CD4-positive, alpha-beta T cell treated with Interleukin-2 at 100 ng/mL for 4 hours (primary cell): ENCODE measurements at places on chromosomes 6 and 20.

DNA sequence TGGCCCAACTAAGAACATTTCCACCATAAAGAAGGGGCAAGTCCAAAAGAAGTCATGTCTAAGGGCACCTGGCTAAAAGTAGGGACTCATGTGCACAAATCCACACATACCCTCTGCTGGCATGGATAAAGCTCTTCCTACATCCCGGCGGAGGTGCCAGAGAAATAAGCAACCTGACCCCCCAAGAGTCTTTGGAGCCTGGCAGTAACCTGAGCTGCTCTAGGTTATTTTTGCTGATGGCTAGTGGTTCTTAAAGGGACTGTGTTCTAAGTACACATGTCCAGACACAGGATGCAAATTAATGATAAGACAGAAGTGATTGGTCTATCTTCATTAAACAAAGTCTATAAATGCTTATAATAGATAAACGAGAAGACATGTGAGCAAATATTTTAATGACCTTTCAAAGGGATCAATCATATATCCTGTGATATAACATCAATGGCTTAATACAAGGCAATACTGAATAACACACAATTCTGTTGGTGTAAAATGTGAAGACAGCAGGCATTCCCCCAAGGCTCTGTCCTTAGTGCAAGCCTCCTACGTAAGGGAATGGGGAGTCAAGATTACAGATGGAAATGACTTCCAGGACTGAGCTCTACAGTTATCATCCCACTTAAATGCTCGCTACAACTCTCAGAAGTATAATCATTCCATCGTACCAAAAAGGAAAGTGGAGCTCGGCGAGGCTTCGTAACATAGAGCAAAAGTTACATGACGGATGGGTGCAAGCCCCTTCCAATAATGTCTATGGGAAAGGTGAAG, 52.5 kb downstream of the HIVEP2 start:
- no peak for DNase-seq

GRCh38 chr6:16345449-16346330, 107.3 kb downstream of the GMPR start:
- no peak for DNase-seq

- DNase-seq = no peak
Observed at GRCh38 chr6:148414836-148415235, 72.2 kb downstream of the SASH1 start.

DNA sequence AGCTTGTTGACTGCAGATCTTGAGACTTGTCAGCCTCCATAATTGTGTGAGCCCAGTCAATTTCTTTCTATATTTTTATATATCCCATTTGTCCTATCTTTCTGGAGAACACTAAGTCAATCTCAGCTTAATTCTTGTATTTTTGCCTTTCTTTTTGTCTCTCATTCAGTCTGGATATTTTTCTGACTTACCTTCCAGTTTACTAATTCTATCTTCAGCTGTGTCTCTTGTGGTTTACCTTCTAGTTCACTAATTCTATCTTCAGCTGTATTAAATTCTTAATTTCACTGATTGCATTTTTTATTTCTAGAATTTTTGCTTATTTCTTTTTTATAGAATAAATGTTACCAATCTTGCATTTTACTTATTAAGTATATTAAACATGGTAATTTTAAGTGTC, 17.8 kb upstream of the RFX6 start:
- DNase-seq = no peak

- no peak for DNase-seq
Observed at GRCh38 chr20:37943501-37944455, 40.9 kb downstream of the VSTM2L start.

GRCh38 chr6:131159578-131159977, 24.3 kb downstream of the AKAP7 start:
- no peak for DNase-seq

DNA sequence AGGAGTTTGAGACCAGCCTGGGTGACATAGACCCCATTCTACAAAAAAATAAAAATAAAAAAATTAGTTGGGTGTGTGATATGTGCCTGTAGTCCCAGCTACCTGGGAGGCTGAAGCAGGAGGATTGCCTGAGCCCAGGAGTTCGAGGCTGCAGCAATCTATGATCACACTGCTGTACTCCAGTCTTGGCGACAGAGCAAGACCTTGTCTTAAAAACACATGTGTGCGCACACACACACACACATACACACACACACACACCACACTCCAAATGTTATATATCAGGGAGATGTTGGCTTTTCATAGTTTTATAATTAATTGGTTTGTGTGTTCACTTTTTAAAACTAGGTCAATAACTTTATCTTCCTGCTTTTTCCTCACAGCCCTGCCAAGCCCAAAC, 110.5 kb downstream of the RTN4IP1 start:
- no peak for DNase-seq

DNA sequence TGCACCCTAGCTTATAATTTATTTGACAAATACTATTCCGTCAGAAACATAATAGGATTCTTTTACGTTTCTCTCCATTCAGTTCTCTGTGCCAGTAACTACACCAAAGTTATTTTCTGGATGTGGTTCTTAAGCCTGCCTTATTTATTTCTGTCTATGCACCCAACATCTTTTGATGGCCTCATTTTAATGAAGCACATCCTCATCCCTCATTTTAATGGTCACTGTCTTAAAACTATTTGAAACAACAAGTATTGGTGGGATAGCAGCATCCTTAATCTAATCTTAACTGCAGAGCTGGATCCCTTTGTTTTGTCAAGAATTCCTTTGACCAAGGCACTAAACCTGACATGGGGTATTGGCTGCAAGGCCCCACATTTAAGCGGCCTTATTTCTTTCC, 11.0 kb downstream of the FAM135A start:
- no peak for DNase-seq

DNA sequence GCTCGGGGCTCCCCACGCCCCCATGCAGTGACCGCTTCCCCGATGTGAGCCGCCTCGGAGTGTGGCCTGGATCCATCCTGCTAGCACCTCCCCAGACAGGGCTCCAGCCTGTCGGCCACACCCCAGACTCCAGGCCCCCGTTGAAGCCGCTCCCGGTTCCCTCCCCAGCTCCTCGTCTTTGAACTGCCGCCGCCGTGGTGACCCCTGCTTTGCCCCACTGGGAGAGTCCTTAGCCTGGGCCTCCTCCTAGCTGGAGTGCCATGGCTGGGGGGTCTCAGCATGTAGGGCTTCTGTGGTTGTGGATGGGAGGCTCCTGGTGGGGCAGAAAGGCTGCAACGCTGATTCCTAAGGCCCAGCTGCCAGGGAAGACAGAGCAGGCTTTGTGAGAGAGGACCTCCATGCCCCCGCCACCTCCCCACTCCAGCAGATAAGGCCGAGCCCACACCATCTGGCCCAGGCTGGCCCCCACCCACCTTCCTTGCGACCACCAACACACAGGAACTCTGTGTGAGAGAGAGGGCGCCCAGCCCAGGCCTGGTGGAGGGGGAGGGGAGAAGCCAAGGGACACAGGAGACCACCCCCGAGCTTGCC, 11.4 kb downstream of the FOXS1 start:
- no peak for DNase-seq

DNA sequence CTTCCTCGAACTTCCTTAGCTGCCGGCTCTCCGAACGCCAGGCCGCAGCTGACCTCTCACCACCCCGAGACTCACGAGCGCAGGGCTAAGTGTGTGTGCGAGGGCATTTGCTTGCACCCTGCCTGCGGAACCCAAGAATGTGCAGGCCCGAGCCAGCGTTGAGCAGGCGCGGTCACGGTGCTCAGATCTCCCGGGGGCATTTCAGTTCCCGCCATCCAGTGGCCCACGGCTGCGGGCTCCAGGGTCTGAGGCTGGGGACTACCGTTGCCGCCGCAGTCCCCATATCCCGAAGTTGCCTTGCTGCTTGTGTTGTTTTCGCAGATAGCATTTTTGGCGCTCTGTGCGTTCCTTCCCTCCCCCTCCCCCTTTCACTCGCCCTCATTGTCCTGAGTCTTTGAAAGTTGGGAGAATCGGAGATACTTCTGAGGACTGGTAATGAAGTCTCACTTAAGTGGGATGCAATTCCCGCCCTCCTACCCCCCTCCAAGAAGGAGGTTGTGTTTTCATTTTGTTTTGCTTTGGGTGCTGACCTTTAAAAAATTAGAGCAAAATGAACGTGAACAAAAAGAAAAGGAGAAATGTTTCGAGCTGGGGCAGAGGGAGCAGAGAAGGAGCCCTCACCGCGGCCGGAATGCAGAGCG, 1.7 kb downstream of the NR2E1 start:
- no peak for DNase-seq

- no peak for DNase-seq
Observed at GRCh38 chr6:168415993-168416530, 24.9 kb upstream of the SMOC2 start.

- no peak for DNase-seq
Observed at GRCh38 chr6:7742223-7742785, 16.4 kb downstream of the BMP6 start.

GRCh38 chr20:1685304-1686052, 27.9 kb upstream of the SIRPG start:
- DNase-seq = no peak
